ENCODE measurements at places on chromosomes 3 and 15. TPM values are rescaled to one million over a fixed set of nuclear protein-coding genes. Genes with fewer than 3 reads are reported as not detected.

Gene SLC27A2
- not detected for total RNA-seq

Gene CYP8B1
- not detected for total RNA-seq

Gene NANOGP8
- total RNA-seq, result 0.86 TPM

Gene C2CD4A
- 0.20 TPM for total RNA-seq

Gene SEC22A
- 14.6 TPM for total RNA-seq

Gene RPL35A
- total RNA-seq, result 728 TPM

Gene TUSC7
- total RNA-seq, result not detected

Gene P2RY1
- total RNA-seq, result 0.51 TPM

Gene ACAP2
- total RNA-seq, result 60.9 TPM

Gene BCHE
- 4.0 TPM for total RNA-seq

Gene ZNF860
- total RNA-seq, result not detected

Gene FEZF2
- 0.49 TPM for total RNA-seq

Gene AADACL2
- not detected for total RNA-seq

Gene MYH15
- total RNA-seq, result 1.0 TPM

Gene INSYN1
- total RNA-seq, result 86.6 TPM

Gene NPAP1
- 0.07 TPM for total RNA-seq

Gene POLQ
- total RNA-seq, result 2.4 TPM

Gene PPIB
- 228 TPM for total RNA-seq

Gene CPA3
- total RNA-seq, result not detected

Gene LRRC2
- not detected for total RNA-seq

Gene EFHB
- total RNA-seq, result 0.76 TPM

Gene NAALADL2
- total RNA-seq, result 1.6 TPM

Gene ANKUB1
- not detected for total RNA-seq

Gene ZNF710
- 25.2 TPM for total RNA-seq

Gene AHSG
- not detected for total RNA-seq

Gene GRK7
- total RNA-seq, result not detected
